ENCODE measurements at places on chromosomes 11 and 22.

DNA sequence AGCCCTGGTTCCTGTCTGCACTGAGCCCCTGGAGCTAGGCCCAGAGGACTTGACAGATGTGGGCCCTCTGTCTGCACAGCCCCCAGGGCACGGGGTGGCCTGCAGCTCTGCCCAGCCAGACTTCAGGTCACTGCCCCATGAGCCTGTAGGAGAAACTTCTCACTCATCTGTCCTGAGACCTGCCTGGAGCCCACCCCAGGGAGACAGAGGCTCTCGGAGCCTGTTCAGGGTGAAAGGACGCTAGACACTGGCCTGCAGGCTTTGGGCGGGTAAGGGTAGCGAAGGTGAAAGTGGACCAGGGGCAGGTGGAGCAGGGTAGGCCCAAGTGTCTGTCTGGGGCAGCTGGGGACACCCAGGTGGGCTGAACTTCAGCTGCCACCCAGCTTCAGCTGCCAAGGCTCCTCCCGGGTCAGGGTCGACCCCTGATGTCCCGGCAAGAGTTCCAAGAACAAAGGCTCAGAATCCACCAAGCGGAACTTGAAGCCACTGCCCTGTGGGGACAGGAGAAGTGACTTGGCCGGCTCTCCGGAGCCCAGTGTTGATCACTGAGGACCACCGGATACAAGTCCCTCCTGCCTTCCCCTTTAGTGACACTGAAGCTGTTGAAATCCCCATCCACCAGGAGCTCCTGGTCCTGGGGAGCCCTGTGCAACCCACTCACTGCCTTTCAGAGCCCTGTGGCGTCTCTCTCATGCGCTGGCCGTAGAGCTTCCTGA lies 90.3 kb downstream of the KCNQ1 start:
- DNase-seq = no peak

GRCh38 chr11:208917-209260 lies 1.4 kb downstream of the RIC8A start:
- no peak for DNase-seq

DNA sequence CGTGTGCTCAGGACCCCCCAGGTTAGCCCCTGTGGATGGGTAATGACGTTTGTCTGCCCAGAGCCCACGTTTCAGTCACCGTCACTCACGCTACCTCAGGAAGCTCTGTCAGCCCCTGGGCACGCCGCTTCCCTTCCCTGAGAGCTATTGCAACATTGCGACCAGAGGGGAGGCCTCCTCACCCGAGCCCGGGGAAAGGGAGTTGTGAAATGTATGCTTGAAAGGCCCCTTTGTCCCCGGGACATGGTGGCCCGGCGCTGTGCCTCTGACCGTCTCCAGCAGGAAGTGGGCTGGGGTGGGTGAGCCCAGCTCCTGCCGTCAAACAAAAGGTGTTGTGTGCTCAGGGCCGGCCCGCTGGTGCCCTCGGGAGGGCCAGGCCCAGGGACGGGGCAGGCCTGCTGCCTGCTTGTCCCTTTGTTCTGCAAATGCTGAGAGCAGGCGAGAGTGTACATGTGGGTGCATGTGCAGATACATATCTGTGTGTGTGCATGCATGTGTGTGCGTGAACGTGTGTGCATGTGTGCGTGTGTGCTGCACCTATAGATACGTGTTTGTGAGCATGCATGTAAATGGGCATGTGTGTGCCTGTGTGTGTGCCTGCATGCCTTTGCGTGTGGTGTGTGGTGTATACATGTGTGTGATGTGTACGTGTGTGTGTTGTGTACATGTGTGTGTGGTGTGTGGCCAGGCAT lies 1125.0 kb downstream of the BRD1 start:
- no peak for DNase-seq

GRCh38 chr22:31350410-31350863 lies 4.3 kb upstream of the PATZ1 start:
- DNase-seq = peak; percentile 18

GRCh38 chr11:118068206-118068944 lies 8.5 kb upstream of the TMPRSS4 start:
- no peak for DNase-seq

DNA sequence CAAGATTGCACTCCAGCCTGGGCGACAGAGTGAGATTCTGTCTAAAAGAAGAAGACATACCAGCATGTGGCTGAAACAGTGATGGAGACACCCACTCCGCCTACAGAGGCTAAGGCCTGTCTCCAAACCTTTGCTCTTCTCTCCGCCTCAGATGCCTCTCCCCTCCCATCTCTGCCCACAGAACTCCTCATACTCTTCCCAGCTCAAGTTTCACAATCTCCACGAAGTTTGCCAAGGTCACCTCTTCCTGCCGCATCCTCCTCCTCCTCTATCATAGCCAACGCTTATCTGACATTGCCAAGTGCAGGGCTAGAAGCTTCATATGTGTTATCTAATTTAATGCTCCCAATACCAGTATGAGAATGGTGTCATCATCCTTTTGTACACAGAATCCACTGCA lies 25.9 kb upstream of the FBLN1 start:
- no peak for DNase-seq

DNA sequence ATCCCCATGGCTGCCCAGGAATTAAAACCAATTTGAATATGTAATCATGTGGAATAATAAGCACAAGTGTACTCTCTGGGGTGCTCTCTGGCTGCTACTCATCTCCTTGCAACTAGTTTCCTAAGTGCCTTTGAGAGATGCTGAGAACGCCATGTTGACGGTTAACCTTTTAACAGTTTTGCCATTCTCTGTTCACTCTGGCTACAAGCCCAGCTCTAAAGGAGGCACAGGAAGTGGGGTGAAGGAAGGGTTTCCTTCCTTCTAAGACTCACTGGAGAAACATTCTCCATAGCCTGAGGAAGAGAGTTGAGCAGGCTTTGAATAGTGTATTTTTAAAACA lies 122.0 kb upstream of the ZC3H12C start:
- DNase-seq = peak; percentile 48

DNA sequence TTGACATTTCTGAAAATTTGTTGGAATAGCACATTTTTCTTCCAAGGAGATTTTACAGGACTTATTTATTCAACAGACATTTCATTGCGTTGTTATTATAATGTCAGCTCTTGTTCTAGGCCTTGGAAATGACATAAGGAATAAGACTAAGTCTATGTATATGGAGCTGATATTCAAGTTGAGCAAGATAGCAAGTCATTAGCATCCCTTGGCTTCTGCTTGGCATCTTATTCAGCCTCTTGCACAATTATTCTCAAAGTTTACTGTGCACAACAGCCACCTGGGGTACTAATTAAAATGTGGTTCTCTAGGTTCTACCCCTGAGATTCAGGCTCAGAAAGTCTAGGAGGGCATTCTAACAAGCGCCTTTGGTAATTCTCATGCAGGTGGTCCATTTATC lies 304.8 kb upstream of the DDI1 start:
- no peak for DNase-seq

DNA sequence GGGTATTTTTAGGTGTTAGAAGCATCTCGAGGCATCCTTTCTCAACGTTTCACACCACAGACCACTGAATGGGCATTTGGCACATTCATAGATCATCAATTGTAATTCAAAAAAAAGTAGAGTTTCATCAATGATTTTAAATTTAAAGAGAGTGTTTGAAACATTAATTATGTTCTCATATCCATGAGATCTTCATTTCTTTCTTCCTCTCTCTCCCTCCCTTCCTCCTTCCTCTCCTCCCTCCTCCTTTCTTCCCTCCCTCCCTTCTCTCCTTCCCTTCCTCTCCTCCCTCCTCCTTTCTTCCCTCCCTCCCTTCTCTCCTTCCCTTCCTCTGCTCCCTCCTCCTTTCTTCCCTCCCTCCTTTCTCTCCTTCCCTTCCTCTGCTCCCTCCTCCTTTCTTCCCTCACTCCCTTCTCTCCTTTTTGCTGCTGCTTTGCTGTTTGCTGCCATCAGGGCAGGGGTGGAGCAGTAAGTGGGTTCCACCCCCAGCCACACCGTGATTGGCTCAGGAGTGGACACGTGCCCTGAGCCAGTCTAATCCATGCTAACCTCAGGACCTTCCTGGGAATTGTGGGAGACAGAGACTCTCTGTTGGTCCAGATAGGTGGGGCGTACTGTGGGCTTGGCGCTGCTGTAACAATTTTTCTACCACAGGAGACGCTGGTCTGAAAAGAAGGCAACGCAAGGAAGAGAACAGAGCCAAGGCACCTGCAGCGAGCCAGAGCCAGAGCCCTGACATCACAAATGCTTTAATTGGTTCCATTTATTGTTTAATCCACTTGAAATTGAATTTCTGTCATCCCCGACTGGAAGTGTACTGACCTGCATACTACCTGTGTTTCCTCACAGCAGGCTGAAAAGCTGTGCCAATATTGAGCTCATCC lies 33.7 kb upstream of the APOBEC3A start:
- DNase-seq = peak; percentile 89

DNA sequence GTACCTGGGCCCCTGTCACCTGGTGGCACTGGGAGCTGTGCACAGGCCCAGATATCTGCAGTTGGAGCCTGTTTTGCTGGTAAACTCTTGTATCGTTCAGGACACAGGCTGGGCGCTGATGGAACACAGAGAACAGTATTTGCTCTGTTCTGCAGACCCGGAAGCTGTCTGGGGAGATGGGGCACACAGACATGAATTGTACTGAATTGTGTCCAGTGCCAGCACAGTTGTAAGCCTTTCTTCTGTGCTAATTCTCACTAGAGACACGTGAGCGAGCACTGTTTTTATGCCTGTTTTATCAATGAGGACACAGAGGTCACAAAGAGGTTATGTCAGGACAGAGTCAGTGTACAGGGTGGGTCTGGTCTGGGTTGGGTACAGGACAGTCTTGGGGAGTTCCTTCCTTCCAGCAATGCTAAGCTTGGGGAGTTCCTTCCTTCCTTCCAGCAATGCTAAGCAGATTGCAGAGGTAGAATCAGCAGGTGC lies 24.4 kb upstream of the ACR start:
- no peak for DNase-seq

DNA sequence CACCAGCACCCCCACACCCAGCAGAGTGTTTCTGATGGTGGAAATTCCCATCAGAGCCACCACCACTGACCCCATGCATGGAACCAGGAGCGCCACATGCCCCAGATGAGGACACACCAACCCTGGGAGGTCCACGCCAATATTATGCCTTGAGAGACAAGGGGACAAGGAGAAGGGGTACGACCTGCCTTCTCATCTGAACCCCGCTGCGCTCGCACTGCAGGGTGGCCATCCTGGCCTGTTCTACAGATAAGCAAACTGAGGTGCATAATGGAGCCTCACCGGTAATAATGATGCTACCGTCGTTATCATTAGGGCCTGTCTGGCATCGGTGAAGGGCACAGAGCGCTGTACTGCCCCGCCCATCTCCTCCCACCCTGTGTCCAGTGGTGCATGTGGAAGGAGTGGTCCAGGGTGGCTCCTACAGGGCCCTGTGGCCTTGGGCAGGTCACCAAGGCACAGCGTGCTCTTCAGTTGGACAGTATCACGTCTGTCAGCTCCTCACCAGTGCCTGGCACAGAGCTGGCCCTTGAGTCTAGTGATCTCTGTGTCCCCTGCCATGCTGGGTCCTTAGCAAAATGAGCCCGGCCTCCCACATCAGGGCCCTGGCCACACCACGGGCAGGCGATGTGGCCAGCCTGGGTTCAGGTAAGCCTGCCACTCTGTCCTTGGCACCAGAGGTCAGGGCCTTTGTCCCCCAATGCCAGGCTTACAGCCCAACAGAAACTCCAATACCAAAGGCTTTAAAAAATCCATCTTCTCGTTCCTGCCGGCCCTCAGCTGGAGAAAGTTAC lies 92.2 kb downstream of the PHF21B start:
- no peak for DNase-seq

- DNase-seq = no peak
Observed at GRCh38 chr11:24678703-24679348, 182.0 kb downstream of the LUZP2 start.

GRCh38 chr11:8098879-8099278 lies 17.9 kb downstream of the TUB start:
- no peak for DNase-seq

- DNase-seq = peak; percentile 97
Observed at GRCh38 chr22:36465232-36466021, 16.0 kb downstream of the TXN2 start.

DNA sequence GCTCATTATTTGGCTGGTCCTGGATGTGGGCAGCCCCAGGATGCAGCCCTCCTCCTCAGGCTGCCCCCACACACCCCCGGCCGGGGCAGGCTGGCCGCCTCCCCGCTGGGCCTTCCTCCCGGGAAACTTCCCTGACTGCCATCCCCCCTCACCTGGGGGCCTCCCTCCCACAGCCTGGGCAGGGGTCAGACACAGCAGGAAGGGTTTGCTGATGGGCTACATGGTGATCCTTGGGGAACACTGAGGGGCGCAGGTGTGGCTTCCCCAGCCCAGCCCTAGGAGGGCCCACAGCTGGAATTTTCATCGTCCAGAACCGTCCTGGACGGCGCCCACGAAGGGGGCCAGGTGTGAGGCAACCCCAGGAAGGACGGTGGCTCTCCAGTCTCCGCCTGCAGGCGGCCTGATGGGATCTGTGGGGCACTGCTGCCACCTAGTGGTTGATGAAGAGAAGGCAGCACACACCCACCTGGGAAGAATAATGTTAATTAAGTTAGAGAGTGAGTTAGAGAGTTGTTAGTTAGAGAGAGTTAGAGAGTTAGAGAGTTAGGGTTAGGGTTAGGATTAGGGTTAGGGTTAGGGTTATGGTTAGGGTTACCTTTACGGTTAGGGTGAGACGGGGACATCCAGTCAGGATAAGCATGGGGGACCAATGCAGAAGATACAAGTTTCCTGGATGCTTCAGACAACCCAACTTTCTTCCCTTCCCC lies 75.9 kb upstream of the PRR5 start:
- peak; percentile 59 for DNase-seq

DNA sequence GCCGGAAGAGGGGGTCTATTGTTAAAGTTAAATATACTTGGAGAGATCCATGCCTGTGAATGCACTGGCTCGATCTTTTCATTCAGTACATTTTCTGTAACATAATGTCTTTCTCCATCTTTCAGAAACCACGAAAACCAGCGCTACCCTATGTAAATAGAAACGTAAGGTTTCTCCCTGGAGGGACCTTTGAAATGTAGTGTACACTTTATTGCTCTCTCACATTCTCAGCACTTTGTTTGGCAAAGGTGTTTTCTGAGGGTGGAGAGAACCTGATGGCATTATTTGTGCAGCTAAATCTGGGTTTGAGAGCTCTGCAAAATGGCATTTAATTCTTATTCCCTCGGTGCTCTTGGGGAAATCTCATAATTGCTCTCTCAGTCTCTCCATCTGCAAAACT lies 468.4 kb downstream of the NELL1 start:
- no peak for DNase-seq

DNA sequence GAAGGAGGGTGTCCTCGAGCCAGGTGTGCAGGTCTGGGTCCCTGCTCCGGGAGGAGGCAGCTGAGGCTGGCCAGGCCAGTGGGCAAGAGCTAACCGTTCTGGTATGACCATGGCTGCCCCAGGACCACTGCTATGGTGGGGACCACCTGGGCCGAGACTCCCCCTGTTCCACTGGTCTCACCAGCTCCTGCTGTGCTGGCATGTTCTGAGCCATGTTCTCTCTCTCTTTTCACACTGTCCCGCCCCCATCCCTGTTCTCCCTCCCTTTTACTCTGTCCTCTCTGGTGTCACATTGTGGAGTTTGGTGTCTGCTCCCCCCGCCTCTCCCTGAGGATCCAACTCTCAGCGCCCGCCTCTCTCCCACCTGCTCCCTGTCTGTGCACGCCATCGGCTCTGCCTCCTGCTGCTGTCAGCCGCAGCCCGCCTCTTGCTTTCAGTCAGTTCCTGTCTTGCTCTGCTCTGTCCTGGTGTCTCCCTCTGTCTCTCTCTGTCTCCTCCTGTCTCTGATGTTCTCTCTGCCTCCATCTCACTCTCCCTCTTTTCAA lies 66.4 kb downstream of the LRRC32 start:
- DNase-seq = peak; percentile 52

Measured in fibroblast of skin of scalp (primary cell).